RPMI8226 (cell line): ENCODE measurements at places on chromosomes 16 and 17.

DNA sequence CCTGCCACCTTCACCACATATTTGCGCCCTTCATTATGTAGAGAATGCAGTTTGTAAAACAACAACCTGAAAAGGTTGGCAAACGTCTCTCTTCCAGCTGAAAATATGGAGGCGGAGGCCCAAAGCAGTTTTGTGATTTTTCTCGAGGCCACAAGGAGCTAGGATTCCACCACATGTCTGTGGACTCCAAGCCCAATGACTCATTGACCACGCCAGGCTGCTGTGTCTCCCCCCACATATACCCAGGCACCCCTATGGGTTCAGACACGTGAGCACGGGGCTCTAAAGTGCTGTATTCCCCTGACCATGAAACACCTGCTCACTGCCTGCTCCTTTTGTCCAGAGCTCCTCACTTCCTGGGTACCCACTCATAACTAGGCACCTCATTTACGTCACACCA is 121.4 kb upstream of the CDH5 start:
- no peak for DNase-seq

DNA sequence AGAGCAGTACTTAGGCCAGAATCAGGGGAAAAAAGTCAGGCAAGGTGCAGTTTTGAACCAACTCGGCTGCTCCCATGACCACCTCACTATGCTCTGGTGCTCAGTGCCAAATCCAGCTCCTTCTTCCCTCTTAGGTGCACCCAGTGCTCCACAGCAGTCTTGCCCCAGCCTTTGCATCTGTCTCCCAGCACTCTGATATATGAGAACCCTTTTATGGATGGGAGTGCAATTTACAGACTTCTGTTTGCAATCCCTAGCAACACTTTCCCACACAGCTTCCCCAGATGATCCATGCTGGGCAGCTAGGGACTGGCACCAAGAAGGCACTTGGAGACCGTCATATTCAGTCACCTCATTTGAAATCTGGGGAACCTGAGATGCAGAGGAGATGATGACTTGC is 267.9 kb upstream of the CCL2 start:
- DNase-seq, result no peak

DNA sequence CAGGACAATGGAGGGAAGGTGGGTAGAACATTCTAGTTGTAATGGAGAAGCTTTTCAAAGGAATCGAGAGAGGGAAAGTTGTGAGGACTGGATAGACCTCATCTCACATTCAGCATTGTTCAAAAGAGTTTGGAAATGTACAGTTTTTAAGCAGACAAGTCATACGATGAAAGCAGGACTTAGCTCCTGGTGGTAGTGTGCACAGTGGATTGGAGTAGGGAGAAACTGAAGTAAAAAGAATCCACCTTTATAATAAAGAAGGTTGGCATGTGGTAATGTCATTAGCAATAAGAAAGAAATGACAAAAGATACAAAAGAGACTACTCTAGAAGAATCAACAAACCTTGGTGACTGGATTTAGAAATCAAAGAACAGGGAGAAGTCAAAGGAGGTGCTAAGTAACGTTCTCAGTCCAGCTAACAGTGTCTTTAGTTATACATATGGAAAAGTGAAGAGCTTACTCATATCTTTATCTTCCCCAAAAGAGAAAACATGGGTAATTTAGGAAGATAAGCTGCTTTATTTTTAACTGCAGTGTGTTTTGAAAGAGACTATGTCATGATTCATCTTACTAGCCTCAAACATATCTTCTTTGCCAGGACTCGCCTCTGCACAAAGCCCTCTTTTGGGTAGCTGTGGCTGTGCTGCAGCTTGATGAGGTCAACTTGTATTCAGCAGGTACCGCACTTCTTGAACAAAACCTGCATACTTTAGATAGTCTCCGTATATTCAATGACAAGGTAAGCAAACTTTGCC is 18.7 kb upstream of the EVI2A start:
- DNase-seq, result no peak

DNA sequence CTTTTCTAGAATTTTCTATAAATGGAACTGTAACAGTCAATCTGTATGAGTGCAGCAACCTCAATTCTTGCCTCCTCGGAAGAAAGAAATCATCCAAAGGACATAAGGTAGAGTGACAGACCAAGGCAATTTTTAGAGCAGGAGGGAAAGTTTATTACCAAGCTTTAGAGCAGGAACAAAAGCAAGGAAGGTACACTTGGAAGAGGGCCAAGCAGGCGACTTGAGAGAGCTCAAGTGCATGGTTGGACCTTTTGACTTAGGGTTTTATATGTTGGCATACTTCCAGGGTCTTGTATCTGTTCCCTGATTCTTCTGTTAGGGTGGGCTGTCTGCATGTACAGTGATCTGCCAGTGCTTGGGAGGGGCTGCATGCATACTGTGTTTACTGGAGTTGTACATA is 50.3 kb downstream of the SCNN1G start:
- peak; percentile 13 for DNase-seq

DNA sequence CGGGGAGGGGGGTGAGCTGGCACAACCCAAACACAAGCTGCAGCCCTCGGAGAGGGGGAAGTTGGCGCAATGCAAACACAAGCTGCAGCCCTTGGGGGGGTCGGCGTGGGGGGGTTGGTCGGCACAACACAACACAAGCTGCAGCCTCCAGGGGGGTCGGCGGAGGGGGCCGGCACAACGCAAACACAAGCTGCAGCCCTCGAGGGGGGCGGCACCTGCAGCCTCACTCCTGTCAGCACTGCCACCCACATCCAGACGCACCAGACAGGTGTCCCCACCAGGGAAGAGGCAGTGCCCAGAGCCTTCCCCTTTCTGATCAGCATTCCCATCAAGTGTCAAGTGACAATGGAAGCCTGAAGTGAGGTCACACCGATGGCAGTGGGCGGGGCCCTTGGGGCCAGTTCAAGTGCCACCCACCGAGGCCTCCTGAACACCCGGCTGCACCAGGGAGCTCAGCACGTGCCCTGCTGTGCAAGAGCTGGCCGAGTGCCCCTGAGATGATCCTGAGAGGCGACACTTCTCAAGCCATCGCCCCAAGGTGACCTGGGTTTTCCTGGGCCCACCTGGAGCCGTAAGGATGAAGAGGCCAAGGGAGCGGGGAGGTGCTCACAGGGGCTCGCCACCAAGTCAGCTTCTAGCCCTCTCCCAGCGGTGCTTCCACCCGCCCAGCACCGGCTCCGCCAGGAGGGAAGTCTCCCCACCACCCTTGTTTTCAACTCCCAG is 59.3 kb downstream of the KLHDC4 start:
- DNase-seq, result no peak

GRCh38 chr16:50889746-50890145 is 147.9 kb downstream of the CYLD start:
- no peak for DNase-seq

DNA sequence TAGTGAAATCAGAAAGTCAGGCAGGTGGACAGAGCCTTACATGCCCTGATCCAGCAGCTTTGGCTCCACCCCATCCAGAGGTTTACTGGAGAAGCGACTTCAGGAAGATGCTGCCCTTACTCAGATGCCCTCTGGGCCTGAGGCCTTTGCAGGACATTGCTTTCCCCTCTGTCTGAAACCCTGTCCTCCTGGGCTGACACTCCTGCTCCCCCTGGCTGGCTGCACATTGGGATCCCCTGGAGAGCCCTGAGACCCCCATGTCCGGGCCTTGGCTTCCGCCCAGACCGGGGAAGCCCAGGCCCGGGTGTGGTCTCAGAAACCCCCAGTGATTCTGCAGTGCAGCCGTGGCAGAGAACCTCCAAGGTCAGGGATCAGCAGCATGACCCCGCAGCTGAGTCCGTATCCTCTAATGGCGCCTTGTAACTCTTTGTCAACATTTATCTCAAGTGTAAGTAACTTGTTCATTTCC is 36.6 kb downstream of the BCO1 start:
- DNase-seq, result no peak

DNA sequence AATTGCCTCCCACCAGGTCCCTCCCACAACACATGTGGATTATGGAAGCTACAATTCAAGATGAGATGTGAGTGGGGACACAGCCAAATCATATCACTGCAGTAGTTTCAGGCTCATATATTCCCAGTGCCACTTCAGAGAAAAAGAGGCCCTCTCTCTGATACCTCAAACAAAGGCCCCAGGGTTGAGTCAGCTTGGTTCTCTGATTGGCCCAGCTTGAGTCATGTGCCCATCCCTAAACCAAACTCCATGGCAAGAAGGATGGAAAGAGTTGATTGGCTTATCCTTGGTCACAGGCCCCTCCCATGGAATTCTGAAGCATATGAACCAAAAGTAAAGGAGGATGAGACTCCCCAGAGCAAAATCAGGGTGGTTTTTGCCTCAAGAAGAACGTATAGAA is 75.9 kb upstream of the IRX6 start:
- no peak for DNase-seq

DNA sequence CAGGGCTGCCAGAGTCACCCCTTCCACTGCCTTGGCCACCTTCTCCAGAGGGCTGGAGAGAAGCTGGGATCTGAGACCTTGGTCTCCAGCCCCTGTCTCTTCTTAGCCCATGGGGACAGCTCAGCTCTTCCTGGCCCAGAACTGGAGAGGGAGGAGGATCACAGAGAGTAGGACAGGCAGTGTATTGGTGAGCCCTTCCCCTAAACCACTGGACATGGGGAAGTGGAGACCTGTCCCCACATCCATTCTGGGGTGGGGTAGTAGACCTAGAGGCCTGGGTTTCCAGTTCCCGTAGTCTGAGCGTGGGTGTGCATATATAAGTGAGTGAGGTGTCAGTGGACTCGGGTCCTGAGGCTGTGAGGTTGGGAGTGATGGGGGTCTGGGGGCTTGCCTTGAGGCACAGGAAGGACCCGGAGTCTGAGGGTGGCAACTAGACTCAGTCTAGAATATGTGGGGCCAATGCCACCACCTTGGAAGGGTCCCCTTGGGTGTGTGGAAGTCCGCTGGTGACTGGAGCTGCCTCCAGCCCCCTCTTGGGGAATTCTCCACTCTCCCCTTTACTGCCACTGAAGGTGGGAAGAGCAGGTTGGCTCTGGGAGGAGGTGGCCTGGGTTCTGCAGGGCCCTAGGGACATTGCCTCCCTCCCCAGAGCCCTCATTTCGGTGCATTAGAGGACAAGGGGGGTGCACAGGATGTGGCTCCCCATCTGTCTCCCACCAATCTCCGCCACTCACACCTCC is 19.9 kb downstream of the GJD3 start:
- DNase-seq, result no peak

GRCh38 chr16:48537275-48537674 is 72.7 kb downstream of the N4BP1 start:
- no peak for DNase-seq

GRCh38 chr16:55014022-55014421 is 83.4 kb downstream of the IRX5 start:
- DNase-seq, result no peak

- no peak for DNase-seq
Measured at GRCh38 chr16:5066511-5066910, 755 bp upstream of the C16orf89 start.

GRCh38 chr17:7486181-7486580 is 2.0 kb downstream of the POLR2A start:
- no peak for DNase-seq

- no peak for DNase-seq
Measured at GRCh38 chr17:41957031-41957868, 9.3 kb upstream of the CNP start.

DNA sequence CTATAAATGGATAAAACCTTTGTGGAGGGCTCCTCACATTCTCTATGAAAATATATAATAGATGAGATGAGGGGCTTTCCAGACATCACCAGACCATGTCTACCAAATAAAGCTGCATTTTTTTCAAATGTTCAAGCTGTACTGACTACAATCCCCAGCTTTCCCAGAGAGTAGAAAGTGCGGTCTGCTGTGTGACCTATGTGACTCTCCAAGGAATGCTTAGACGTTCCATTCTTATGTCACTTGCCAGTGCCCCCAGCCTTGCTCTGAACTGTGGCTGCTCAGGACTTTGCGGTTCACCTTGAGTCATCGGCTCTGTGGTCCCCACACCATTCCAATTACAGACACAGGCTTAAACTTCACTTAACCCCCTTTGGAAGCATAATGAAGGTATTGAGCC is 47.8 kb upstream of the SCNN1B start:
- DNase-seq, result no peak

DNA sequence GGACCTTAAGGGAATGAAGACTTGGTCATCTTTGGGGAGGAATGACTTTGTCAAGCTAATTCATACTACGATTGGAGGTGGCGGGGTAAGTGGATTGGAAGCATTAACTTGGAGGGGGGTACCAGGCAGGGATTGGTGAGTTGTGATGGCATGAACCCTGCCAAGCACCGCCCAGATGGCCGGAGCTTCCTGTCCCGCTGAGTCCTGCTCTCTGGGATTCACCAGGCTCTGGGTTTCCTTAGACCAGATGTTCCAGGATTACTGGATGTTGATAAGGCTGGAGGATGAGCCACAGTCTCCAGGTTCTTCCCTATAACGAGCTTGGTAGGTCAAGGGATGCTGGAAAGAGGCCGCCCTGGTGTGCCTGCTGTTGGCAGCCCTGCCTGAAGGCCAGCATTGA is 154.9 kb downstream of the SDK2 start:
- DNase-seq, result no peak

GRCh38 chr17:70373369-70373768 is 204.0 kb downstream of the KCNJ2 start:
- DNase-seq, result no peak

GRCh38 chr17:50117202-50118051 is 12.5 kb downstream of the SAMD14 start:
- peak; percentile 87 for DNase-seq

DNA sequence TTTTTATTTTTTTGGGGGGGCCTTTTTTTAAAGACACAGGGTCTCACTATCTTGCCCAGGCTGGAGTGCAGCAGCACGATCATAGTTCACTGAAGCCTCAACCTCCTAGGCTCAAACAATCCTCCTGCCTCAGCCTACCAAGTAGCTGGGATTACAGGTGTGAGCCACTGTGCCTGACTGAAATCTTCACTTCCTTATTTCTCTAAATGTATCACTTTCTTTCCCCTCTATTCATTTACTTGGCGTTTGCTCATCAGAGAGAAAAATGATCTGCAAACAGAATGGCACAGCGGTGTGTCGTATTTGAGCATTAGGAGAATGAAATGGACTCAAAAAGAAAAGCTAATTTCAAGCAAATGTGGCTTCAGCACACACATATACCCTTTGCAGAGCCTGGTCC is 44.3 kb upstream of the CDH5 start:
- peak; percentile 28 for DNase-seq

- DNase-seq, result no peak
Measured at GRCh38 chr17:6654841-6655731, 3.5 kb downstream of the C17orf100 start.

GRCh38 chr17:7217113-7217987 is 2.3 kb downstream of the DLG4 start:
- peak; percentile 26 for DNase-seq

DNA sequence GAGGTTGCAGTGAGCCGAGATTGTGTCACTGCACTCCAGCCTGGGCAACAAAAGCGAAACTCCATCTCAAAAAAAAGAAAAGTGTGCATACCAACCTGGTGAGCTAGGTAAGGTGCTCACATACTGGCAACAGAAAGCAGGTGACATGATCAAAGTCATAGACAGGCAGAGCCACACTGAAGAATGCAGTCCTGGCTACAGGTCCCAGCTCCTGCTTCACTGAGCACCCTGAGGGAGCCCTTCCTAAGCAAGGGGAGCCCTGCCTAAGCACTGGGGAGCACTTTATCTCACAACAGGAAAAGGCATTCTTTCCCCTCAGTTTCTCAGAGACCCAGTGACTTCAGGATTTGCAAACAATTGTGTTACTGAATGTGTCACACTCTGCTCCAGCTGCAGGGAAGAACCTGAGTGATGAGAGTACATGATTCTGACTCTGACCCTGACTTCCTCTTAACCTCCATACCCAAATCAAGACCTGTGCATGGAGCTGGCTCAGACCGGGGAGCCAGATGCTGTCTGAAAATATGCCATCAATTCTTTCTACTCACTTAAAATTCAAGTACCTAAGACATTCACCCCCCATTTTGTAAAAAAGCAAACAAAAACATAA is 40.5 kb downstream of the ANKRD11 start:
- DNase-seq, result peak; percentile 43

GRCh38 chr16:65829076-65829475 is 537.4 kb upstream of the CDH5 start:
- no peak for DNase-seq
